Cortex of kidney (tissue), 1 donor: ENCODE measurements at places on chromosomes 12 and 14.

GRCh38 chr14:69363055-69363454 is 35.0 kb downstream of the ERH start:
- no peak for DNase-seq

DNA sequence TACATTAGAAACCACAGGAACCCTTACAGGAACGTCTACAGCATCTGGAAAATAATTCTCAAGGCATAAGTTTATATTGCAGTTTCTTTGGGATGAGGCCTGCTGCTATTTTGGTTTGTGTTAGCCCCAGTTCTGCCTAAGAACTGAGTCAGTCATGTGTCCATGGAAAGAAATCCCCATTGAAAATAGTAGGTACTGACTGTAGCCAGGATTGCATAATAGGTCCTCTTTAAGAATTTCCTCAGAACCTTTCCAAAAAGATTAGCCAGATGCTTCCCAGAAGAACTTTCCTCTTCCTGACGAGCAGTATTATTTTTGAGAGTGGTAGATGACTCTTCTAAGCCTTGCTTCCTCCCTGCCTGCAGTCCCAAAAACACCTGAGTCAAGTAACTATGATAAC is 52.6 kb downstream of the RASSF8 start:
- DNase-seq, result no peak

DNA sequence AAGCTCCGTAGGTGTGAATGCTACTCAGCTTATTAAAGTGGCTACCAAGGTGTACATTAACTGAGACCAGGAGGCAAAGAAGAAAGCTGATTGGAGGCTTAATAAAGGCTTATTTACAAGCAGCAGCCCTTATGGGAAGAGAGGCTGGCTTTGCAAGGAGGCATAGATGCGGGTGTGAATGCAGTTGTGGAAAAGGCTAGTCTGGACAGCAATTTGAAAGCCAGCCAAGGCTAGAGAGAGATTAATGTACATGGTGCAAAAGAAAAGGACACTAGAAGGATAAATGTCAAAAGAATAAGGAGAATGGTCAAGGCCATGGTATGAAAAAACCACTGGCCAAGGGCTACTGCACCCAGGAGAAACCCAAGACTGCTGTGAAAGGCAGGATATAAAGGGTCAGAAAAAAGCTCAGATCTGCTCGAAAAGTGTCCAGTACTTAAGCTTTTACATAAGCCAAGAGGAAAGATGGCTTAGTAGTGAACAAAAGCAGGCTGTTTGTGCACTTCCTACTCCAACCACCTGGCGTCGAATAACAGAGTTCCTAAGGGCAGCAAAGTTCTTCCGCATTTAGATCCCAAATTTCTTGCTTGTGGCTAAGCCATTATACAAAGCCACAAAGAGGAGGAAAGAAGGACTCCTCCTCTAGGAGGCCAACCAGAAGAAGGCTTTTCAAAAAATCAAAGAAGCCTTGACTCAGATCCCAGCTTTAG is 24.0 kb downstream of the KLRK1 start:
- DNase-seq, result no peak

- no peak for DNase-seq
Observed at GRCh38 chr12:45828402-45828801, 98.9 kb downstream of the ARID2 start.

GRCh38 chr12:52213564-52214420 is 19.3 kb upstream of the KRT7 start:
- DNase-seq, result no peak

DNA sequence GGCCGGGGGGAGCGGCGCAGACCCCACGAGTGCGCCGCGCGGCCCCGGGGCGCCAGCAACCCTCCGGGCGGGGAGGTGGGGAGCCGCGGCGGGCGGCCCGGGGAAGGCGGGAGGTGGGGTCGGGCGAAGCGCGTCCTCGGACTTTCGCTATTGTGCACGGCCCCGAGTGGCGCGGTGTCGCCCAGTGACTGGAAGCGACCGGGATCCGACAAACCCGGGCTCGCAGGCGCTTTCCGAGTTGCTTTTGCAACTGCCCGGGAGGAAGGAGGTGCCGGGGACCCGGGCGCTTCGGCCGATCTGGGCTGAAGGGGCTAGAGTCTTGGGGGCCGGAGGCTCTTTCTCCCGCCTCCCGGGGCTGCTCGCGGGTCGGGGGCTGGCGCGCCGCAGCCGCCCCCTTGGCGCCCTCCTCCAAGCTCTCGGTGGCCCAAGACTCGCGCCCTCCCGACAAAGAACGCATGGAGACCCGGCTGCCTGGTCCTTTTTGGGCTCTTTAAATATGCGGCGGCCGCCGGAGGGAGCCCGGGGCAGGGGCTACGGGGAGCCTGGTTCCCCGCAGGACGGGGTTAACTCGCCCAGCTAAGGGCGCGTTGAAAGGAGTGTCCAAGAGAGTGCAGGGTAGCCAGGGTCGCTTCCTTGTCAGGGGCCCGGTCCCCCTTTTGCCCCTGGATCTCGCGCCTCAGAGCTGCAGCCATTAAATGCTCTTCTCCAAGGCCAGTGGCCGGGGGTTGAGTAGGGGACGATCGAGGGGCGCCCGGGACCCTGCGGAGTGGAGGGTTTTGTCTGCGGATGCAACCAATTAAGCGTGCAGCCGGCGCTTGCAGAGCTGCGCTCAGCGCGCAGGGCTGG is 1.4 kb downstream of the HMGA2 start:
- DNase-seq, result no peak

GRCh38 chr12:54993181-54993835 is 8.7 kb upstream of the TESPA1 start:
- no peak for DNase-seq
